ENCODE measurements at places on chromosomes 1 and 21.
A peak's percentile ranks its signal among the peaks of the same experiment; 100 is the strongest.

DNA sequence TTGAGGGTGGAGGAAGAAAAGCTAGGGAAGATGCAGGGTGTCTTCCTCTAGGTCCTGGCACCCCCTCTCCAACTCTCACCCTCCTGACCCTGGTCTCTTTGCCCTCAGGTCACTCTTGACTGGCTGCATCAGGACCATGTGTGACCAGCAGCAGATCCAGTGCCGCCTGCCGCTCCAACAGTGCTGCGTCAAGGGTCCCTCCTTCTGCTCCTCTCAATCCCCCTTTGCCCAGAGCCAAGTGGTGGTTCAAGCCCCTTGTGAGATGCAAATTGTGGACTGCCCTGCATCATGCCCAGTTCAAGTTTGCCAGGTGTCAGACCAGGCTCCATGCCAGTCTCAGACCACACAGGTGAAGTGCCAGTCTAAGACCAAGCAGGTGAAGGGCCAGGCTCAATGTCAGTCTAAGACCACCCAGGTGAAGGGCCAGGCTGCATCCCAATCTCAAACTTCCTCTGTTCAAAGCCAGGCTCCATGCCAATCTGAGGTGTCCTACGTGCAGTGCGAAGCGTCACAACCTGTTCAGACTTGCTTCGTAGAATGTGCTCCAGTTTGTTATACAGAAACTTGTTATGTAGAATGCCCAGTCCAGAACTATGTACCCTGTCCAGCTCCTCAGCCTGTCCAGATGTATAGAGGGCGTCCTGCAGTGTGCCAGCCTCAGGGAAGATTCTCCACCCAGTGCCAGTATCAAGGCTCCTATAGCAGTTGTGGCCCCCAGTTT is 1.8 kb downstream of the KPRP start:
- no peak for DNase-seq

GRCh38 chr1:27489501-27489972 is 430 bp downstream of the WASF2 start:
- DNase-seq, result no peak

DNA sequence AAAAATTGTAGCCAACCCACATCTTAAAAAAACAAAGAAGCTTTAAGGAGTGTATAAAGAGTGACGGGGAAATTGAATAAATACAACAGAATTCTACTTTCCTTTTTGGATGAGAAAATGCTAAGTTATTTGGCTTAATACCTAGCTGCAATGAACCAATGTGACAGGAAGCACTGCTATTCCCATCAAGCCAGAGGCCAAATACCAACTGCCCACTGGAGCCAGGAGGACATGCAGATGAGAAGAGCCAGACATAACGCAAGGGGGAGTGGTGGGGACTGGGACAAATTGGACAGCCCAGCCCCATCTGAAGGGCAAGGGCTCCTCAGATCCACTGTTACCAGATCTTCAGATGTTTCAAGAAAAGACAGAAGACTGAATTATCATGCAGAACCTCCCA is 25.7 kb downstream of the DNAJC11 start:
- no peak for DNase-seq

- no peak for DNase-seq
Observed at GRCh38 chr1:16051039-16051438, 7.5 kb downstream of the CLCNKB start.

DNA sequence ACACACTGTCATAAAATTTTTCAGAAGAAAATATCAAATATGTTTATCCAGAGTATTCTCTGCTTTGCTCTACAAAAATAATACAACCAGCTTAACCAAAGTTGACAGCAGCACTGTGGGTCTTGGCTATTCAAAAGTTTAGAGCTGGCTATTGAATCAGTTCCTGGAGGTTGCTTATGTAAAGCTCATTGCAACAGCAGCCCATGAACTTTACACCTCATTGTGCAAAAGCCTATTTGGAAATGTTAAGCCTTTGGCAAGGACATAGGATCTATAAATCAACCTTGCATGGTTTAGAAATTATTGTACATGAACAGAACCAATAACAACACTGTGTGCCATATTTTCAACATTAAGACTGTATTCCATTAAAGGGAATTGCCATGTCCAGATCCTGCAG is 714.9 kb downstream of the ADGRL2 start:
- no peak for DNase-seq

- no peak for DNase-seq
Observed at GRCh38 chr1:200945111-200945510, 50.4 kb downstream of the INAVA start.

GRCh38 chr1:39261712-39262221 is 57.3 kb downstream of the MACF1 start:
- DNase-seq, result no peak

GRCh38 chr21:29826386-29826785 is 113.4 kb downstream of the GRIK1 start:
- DNase-seq, result no peak

GRCh38 chr1:244447024-244447423 is 4.7 kb downstream of the ADSS2 start:
- no peak for DNase-seq

- DNase-seq, result no peak
Observed at GRCh38 chr1:89023026-89023425, 360 bp upstream of the GBP3 start.

GRCh38 chr1:163361123-163361934 is 39.6 kb downstream of the NUF2 start:
- DNase-seq, result no peak

DNA sequence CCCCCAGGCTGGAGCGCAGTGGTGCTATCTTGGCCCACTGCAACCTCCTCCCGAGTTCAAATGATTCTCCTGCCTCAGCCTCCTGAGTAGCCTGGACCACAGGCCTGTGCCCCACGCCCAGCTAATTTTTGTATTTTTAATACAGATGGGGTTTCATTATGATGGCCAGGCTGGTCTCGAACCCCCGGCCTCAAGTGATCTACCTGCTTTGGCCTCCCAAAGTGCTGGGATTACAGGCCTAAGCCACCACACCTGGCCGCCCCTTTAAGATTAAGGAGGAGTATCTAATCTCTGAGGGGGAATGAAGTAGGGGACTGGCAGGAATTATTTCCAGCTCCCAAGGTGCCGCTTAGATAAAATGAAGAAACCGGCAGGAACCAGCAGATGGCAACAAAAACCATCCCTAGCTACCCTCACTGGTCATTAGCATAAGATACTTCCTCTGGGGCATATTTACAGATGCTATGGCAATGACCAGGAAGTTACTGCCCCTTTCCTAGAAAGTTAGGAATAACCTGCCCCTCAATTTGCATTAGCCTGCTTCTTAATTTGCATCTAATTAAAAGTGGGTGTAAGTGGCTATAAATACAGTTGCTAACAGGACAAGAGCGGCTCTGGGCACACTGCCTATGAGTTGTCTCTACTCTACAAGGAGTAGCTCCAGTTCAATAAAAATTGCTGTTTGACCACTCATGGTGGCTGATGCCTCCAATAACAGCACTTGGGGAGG is 7.1 kb upstream of the NSUN4 start:
- no peak for DNase-seq

DNA sequence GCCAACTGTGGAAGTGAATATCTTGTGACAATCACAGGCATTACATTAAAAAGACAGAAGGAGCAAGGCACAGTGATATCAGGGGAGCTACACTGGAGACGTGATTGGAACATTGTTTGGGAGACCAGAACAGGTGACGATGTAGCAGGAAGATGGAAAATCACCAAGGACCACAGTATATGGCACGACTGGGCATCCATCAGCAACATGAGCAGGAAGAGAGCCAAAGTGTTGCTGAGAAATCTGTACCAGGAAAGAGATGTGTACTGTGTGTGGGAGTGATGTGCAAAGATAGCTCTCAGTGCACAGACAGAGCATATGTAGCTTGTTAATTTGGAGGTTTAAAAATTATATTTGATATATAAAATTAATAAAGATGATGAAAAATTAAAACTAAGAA is 790.6 kb upstream of the ADGRL2 start:
- DNase-seq, result no peak

DNA sequence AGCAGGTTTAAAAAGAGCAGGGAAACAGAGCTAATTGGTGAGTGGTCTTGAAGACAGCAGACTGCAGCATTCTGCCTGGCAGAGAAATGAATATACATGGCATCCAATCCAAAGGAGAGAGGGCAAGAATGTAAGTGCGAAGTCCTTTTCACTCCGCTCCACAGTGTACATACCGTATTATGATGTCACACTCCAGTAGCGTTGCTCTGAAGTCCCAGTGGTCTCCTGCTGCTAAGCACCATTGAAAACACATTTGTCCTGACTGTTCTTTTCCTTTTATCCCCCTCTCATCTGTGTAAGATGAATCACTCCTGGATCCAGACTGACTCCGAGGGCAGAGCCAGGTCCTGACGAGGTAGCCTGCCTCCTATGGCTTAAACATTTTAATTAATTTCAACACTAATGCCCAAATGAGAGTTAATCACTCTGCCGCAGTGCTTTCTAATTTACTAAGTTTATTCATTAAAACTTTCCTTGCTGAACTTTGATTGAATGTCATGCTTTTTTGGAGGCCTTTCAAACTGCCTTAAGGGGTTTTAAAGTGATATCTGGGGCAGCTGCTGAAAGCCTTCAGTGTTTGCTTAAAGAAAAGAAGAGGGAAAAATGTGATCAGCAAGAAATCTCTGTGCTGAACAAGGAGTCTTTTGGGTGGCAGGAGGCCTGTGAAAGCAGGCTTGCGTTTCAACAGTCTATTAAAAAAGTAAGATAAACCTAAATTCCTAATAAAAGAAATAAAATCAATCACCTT is 227.2 kb downstream of the ATG4C start:
- DNase-seq, result no peak

- no peak for DNase-seq
Observed at GRCh38 chr1:39899611-39900538, 1.8 kb downstream of the MYCL start.

DNA sequence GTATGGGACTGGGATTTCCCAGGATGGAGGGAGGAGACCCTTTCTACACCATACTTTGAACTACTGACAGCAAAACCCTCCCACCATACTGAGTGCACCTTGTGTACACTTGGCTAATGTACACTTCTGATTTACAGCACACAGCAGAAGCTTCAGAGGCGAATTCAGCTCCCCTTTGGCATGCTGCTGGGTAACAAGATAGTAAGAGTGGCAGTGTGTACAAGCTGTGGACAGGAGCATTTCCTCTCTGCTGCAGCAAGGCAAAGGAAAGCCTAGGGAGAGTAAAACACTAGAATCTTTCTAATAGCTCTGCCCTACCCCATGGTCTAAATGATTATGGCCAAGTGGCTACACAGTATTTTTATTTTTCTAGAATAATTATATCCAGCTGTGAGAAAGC is 83.9 kb upstream of the ARTN start:
- no peak for DNase-seq

- no peak for DNase-seq
Observed at GRCh38 chr21:14880922-14881321, 183.9 kb downstream of the NRIP1 start.

- DNase-seq, result no peak
Observed at GRCh38 chr1:60034999-60035398, 38.6 kb downstream of the C1orf87 start.

DNA sequence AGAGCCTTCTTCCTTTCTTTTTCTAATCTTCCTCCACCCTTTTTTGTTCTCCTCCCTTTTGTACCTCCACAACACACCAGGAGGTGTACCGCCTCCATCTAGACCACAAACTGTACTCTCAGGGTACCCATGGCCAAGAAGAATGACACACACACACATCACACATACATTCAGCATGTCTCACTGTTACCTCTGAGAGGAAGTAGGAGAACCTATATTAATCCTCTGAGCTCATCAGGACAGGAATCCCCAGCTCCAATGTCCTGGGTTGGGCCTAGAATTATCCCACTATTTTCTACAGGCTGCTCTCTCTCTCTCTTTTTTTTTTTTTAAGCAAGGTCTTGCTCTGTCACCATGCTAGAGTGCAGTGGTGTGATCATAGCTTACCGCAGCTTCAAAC is 36.7 kb downstream of the ATP2B4 start:
- no peak for DNase-seq

DNA sequence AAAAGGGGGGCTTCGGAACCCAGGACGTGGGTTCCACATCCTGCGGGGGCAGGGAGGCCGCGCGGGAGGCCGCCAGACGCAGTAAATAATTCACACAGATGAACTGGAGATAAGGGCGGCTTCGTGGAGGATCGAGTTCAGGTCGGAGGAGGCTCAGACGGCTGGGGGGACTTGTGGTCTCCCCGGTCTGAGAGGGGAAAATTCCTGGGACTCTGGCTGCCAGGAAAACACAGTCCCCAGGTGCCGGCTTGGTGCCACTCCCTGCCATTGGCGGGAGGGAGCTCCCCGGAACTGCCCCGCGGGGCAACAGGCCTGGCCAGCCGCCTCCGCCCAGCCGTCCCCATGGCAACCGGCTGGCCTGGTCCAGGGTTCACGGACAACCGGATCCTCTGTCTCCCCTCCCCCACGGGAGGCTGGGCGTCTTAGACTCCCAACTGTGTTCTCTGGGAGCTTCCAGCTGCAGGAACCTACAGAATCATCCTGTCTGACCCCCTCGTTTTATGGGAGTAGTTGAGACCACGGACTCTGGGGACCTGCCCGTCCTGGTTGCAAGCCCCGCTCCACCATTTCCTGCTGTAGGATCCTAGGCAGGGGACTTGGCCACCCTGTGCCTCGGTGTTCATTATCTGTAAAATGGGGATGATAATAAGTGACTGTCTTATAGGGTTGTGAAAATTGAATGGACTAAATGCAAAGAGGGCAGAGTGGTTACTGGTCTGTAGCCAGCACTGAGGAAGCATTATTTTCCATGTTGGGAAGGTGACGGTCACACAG is 9.6 kb downstream of the CAMK2N1 start:
- peak; percentile 17 for DNase-seq

DNA sequence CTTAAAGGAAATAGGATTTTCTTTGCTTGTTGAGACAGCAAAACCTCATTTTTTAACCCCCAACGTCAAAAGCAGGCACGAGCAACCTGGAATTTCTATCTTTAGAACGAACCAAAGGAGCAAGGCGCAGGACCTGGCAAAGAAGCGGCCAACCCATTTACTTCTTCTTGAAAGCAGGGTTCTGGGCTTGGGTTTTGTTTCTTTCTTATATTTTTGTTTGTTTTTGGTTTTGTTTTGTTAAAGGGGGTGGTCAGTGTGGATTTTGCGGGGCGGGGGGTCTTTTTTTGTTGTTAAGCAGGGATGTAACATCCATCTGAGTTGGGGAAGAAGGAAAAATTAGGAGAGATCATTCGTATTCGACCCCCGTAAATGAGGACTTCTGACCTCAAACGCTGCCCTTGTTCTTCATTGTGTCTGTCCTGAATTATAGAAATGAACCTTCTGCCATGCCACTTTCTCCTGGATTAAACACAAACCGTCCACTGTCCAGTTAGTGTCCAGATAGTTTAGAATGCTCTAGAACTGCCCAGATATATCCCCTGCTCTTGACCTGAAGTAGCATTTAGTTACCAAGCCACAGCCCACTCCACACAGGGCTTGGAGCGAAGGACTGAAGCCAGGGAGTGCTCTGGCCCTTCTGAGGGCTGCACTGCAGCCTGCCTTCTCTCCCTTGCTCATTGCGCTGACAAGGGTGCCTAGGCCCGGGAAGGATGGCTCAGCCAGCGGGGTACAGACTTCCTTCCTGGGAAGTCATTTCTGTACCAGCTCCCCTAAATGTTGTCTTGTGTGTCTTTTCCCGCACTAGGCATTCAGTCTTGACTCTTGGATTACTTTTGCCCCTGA is 909 bp upstream of the APP start:
- DNase-seq, result no peak

- DNase-seq, result no peak
Observed at GRCh38 chr1:219489636-219490035, 123.3 kb downstream of the ZC3H11B start.

GRCh38 chr21:17679002-17679600 is 66.4 kb upstream of the BTG3 start:
- DNase-seq, result no peak
